Fibroblast of the conjunctiva (primary cell): ENCODE measurements at places on chromosomes 16 and 17.

DNA sequence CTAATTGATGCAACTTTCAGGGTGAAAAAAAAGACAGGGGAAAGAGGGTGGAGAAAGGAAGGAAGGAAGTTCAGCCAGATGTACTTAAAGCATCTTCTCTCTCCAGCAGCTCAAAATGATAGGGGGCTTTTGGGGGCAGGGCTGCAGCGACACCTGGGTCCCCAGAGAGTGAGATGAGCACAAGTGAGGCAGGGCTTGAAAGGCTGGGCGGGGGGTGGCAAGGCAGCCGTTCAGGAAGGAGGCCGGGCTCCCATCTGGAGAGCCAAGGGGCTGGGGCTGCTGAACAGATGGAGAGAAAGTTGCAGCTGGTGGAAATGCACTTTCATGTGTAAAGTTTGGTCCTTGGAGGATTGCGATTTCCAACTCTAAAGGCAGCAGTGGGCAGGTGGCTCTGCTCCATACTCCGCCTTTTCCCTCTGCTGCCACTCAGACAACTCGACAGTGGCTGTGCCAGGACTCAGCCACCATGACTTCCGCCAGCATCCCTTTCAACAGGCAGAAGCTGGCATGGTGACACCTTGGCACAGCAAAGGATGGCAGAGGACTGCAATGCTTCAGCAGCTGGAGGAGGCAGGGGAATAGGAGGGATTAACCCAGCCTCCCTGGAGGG lies 7.7 kb downstream of the SLC35B1 start:
- no peak for DNase-seq

DNA sequence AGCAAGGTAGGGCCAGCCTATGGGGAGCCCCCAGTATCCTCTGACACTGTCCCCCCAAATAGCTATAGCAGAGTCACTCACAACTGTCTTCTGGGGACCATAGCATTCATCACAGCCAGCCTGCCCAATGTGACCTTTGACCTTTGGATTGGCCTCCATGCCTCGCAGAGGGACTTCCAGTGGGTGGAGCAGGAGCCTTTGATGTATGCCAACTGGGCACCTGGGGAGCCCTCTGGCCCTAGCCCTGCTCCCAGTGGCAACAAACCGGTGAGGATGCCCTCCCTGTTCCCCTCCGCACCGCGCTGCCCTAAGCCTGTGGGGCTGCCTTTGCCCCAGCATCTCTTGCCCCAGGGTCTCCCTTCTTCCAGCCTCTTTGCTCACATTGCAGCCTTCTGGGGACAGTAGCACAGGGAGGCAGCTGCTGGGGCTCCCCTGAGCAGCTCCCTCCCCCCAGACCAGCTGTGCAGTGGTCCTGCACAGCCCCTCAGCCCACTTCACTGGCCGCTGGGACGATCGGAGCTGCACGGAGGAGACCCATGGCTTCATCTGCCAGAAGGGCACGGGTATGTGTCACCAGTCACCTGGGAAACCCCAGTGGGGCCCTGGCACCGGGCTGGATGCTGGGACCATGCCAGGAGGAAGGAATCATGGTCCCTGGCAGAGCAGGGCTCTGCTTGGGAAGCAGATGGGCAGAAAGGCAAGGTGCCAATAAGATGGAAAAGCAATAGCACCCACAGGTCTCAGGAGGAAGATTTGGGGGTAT lies 61.1 kb downstream of the MRC2 start:
- DNase-seq = no peak

DNA sequence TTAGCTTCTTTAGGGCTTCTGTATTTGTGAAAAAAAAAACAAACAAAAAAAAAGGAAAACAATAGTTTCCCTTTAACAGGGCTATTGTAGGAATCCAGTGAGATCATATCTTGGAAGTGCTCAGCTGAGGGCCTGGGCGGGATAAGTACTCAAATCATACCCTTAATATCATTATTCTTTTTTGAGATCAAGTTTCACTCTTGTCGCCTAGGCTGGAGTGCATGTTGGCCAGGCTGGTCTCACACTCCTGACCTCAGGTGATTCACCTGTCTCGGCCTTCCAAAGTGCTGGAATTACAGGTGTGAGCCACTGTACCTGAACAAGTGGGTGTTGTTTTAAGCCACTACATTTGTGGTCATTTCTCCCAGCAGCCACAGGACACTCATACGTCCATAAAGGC lies 87.0 kb downstream of the CDH13 start:
- no peak for DNase-seq

DNA sequence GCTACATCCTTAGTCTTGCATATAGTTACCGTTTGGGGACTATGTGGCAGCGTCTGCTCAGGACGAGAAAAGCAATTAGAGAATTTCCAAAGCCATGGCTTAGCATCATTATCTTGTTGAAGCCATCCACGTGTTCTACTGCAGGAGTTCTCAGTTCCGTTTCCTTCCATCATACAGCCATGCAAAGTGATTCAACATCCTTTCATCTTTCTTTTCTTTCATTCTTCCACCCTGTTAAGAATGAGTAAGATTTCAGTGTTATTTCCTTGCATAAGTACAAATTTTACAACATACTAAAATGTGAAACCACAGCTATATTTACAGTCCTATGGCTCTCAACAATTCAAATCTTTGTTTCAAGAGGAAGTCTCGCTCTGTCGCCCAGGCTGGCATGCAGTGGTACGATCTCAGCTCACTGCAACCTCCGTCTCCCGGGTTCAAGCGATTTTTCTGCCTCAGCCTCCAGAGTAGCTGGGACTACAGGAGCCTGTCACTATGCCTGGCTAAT lies 3.8 kb downstream of the MARF1 start:
- DNase-seq = no peak

- no peak for DNase-seq
Measured at GRCh38 chr17:78183916-78184315, 2.9 kb downstream of the TK1 start.
